ENCODE measurements at places on chromosomes 13 and 19.

- no peak for DNase-seq
Observed at GRCh38 chr13:37596805-37597204, 1.8 kb downstream of the POSTN start.

DNA sequence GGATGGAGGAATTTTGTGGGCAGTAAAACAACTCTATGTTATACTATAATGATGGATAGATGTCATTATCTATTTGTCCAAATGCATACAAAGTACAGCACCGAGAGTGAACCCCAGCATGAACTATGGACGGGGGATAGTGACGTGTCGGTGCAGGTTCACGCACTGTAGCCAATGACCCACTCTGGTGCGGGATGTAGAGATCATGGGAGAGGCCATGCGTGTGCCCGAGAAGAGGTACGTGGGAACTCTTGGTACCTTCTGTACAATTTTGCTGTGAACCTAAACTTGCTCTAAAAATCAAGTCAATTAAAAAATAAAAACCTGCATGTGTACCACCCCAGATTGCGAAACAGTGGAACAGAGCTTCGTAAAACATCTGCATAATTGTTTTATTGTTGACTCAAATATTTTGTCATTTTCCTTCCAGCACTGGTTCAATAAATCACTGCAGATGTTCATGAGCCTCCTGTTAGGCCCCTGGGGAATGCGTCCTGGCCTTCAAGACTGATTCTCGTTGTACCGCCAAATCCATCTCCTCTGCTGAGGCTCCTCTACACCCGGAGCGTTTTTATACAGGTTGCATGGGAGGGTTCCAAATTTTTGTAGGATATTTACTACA, 30.9 kb downstream of the COL4A1 start:
- DNase-seq = no peak

- no peak for DNase-seq
Observed at GRCh38 chr19:44662691-44663385, 8.4 kb upstream of the CEACAM19 start.

DNA sequence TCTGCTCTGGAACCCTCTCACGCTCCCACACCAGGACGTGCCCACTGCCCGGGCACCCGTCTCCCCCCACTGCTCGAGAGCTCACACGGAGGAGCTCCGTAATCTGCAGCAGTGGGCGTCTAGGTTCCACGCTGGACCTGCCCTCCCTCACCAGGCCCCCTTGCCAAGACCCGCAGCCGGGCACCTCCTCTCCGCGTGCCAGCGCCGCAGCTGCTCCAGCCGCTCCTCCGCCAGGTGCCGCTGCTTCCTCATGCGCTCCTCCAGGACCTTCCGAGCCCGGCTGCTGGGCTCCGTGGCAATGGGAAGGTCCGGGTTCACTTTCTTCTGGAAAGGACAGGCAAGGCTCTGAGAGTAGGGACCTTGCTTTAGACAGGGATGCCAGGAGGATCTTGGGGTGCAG, 35.0 kb upstream of the MATK start:
- no peak for DNase-seq

DNA sequence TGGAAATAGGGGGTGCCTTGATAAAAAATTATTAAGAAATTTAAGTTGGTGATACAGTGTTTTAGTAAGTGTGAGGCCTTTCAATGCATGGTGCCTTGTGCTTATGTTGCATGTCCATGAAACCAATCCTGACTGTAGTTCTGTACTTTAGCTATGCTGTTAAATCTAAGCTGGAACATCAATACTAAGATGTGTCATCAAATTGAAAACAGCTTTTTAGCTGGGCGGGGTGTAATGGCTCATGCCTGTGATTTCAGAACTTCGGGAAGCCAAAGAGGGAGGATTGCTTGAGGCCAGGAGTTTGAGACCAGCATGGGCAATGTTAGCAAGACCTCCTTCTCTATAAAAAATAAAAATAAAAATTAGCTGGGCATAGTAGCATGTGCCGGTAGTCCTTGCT, 930.3 kb upstream of the PCDH9 start:
- no peak for DNase-seq

GRCh38 chr19:29943615-29944014, 1.6 kb downstream of the URI1 start:
- no peak for DNase-seq

DNA sequence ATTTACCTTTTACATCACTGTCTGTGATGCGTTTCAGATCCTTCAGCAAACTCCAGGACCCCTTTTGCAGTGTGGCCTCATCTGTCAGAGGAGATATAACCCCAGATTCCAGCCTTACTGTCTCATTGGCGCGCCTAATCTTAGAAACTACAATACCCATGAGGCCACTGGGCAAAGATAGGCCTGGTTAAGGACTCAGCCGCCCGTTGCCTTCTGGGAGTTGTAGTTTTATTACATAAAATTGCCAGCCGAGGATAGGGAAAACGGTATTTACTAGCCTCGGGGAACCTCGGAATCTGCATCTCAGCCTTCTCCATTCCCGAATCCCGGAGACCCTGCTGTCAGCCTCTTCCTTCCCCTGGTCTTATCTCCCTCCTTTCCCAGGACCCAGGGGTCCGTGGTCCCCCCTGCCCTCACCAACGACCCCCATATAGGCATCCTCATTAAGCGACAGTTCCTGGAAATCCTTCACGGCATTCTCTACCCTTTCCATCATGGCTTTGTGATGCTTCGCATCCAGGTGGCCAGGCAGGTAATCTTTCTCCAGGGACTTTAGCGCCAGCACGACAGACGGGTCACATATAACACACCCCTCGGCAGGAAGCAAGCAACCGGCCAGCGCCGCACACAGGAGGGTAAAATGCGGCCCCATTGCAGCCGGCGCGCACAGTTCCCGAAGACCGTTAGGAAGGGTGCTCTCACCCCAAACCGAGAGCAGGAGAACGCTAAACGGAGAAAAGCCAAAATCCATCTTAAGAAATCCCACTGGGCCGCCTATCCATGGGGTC, 1.3 kb downstream of the IZUMO1 start:
- DNase-seq = peak; percentile 84

DNA sequence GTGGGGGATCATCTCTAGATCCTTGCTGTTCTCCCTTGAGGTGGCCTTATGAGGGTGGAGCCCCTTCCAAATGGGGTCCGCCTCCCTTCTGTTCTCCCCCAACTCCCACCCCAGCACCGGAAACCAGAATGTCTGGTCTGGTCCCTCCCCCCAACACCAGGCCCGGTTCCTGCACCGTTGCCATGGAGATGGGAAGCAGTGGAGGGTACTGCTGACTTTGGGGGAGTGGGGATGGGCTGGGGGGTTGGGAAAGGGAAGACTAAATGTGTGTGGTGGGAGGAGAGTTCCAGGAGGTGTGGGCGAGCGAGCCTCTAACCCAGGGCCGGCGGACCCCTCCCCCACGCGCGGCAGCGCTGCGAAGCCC, 1.7 kb downstream of the SHANK1 start:
- DNase-seq = peak; percentile 40

GRCh38 chr13:111323549-111323948, 3.1 kb downstream of the TEX29 start:
- no peak for DNase-seq

- no peak for DNase-seq
Observed at GRCh38 chr19:43380008-43380407, 26.5 kb downstream of the CD177 start.

GRCh38 chr13:111900390-111901131, 166.4 kb upstream of the SOX1 start:
- DNase-seq = no peak

DNA sequence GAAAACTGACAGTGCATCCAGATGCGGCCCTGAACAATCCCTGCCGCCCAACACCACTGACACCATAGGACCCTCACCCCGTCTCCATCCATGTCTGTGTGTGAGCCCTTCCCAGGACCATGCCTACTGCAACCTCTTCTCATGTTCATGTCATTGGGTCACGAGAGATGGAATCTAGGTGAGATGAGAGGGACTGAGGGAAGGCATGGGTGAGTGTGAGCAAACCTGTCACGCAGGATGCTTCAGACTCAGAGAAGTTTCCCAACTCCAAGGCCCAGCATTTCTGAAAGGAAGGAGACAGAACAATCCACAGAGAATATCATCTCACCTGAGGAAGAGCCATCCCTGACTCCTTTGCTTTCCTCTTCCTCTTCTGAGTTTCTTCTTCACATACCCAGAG, 5.7 kb downstream of the ZNF888 start:
- DNase-seq = no peak

GRCh38 chr13:79289571-79289970, 116.5 kb downstream of the RBM26 start:
- DNase-seq = no peak

GRCh38 chr19:37127999-37128820, 44.3 kb downstream of the ZNF585A start:
- no peak for DNase-seq

- no peak for DNase-seq
Observed at GRCh38 chr19:10168386-10168948, 26.3 kb downstream of the DNMT1 start.

GRCh38 chr13:21344662-21345176, 114.4 kb downstream of the ZDHHC20 start:
- no peak for DNase-seq

DNA sequence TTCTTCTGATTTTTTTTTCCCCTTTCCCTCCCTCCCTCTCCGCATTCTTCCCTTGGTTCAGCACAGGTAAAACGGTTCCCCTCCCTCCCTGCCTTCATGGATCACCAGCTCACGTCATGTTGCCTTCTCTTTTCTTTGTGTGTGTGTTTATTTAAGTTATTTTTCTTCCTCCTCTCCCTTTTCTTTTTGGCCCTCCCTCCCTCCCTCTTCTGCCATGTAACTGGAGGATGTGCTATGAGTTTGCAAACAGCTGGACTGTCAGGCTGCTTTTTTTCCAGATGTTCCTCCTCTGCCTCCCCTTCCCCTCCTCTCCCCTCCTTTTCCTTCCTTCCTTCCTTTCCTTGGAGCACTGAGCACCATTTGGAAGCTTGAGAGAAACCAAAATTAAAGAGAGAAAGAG, 2.0 kb downstream of the LENG9 start:
- DNase-seq = no peak

- no peak for DNase-seq
Observed at GRCh38 chr13:78910147-78910546, 251.2 kb upstream of the OBI1 start.

- DNase-seq = peak; percentile 94
Observed at GRCh38 chr13:19959831-19960652, 1.5 kb downstream of the ZMYM2 start.

DNA sequence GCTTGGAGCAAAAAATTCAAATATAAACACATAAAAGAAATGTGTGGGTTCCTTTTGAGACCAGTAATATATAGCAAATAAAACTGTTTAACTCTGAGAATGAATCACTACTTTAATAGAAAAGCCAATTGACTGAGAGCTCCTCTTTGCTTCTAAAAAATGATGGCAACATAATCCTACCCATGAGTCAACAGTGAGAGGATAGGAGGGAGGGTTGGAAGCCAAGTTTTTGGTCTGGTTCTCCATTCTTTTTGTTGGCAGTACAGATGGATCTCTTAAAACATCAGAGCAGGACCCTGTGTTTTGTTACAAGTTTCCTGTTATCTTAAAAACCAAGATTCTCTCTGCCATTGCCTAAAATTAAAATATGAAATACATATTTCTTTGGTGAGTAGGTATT, 50.0 kb upstream of the POSTN start:
- no peak for DNase-seq

DNA sequence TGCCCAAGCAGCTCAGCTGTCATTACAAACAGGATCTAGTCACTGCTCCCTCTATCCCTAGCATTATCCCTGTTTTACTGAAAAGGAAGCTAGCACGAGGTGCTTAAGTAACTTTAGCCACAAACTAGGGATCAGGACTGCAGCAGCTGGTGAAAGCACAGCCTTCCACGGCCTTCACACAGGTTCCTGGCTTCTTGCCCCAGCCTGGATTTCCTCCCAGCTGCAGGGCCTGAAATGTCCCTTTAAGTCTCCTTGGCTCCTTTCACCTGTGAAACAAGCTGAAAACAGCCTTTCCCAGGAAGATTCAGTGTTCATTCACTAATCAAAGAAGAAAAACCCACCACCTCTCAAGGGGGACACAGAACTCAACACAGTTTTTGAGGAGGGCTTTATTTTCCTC, 754.5 kb downstream of the DIAPH3 start:
- peak; percentile 45 for DNase-seq

DNA sequence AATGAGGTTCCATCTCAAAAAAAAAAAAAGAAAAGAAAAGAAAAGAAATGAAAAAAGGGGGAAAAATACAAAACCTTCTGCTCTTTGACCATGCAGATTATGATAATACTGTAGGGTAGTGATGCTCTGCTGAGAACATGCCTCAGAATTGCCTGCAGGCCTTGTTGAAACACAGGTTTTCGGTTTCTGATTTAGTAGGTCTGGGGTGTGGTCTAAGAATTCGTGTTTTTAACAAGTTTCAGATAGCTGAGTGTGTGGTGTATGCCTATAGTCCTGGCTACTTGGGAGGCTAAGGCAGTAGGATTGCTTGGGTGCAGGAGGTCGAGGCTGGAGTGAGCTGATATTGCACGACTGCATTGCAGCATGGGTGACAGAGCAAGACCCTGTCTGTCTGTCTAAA, 14.9 kb upstream of the CYP2B6 start:
- no peak for DNase-seq

- DNase-seq = peak; percentile 35
Observed at GRCh38 chr13:27980280-27980998, 8.1 kb downstream of the URAD start.

GRCh38 chr13:98918771-98919170, 59.1 kb downstream of the DOCK9 start:
- DNase-seq = no peak

DNA sequence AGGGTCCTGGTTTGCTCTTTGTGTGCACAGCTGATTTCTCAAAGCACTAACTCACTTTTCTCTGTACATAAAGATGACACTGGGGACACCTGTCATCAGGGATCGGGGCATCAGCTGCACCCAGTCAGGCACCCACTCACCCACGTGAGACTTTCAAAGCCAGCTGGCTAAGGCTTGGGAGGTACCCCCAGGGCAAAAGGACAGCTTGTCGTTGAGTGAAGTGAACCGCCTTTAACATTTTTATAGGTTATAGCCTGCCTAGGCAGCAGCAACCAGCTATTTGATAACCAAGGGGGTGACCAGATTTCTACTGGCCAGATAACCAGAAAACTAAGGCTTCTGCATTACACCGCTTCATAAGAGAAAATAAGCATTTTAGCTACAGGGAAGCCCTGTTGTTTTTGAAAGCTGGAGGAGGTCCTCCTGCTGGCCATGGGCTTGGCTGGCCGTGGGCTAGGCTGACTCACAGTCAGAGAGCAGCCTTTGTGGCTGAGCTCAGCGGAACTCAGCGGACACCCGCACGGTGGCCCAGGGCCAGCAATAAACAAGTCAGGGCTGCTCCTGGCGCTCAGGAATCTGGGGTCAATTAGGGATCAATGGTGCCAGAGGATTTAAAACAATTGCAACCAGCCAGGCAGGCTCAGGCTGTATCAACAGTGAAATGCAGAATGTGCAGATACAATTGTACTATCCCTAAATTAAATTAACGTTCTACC, 57.1 kb downstream of the ALOX5AP start:
- peak; percentile 64 for DNase-seq

DNA sequence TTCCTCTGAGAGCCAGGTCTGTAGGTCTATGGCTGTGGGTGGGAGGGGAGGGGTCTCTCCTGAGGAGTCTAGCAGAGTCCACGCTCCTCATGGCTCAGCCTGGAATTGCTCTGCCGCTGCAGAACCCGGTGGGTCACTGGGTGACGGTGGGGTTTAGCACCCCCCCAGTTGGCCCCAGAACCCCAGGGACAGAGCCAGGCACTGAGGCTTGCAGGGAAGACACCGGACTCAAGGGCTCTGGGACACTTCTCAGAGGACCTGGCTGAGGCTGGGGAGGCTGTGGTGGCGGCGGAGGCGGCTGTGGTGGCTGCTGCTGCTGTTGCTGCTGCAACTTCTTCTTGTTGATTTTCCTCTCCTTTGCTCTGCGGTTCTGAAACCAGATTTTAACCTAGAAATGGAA, 6.1 kb downstream of the CDX2 start:
- no peak for DNase-seq
